ENCODE measurements at places on chromosomes 16 and 17. TPM values are rescaled to one million over a fixed set of nuclear protein-coding genes. Genes with fewer than 3 reads are reported as not detected.
A peak's percentile ranks its signal among the peaks of the same experiment; 100 is the strongest.

- no peak for ATAC-seq
Measured at GRCh38 chr17:81338274-81339190, 43.4 kb upstream of the SLC38A10 start.

Gene TLCD3A
- total RNA-seq: 7.8 TPM

DNA sequence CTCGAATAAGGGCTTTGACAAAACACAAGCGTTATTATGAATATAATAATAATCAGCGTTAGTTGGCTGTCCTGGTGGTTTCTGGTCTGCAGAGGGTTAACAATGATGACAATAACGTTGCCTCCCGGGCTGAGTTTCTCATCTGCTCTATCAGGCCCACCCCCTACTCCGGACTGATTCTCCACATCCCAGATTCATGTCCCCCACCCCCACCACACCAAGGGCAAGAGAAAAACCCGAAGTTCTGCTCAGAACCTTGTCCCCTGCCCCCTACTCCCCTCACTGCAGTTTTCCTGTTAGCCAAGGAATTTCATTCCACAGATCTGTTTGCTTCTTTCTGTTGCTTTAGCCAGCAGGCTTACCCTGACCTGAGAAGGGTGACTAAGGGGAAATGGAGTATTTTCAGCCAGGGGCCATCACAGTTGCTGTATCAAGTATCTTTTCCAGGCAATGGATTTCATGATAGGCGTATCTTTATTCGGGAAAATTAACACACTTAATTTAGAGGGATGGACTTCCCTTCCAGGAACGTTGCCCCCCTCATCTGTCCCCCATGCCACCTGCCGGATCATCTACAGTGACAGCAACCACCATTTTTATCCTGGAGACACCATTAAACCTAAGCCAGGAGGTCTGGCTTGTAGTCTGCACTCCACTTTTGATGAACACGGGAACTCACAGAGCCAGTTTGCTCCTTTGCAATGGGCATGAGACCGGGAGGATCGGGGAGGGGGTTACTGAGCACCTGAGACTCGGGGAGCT is 23.7 kb downstream of the ALOX15 start:
- ATAC-seq: peak; percentile 1

Gene CLDN7
- total RNA-seq: 0.50 TPM

DNA sequence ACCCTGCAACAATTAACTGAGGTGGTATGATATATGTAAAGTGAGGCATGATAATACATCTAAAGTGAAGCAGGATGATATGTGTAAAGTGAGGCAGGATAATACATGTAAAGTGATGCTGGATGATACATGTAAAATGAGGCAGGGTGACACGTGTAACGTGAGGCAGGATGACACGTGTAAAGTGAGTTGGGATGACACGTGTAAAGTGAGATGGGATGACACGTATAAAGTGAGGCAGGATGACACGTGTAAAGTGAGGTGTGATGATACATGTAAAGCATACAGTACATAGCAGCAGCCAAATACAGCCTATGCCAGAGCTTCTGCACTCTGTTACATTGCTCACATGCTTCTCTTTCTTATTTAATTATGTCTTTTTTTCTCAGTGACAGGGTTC is 184.4 kb upstream of the FOXF1 start:
- ATAC-seq: no peak

- no peak for ATAC-seq
Measured at GRCh38 chr17:75384751-75385150, 20.7 kb downstream of the GRB2 start.

- no peak for ATAC-seq
Measured at GRCh38 chr17:71995590-71995989, 125.2 kb upstream of the SOX9 start.

DNA sequence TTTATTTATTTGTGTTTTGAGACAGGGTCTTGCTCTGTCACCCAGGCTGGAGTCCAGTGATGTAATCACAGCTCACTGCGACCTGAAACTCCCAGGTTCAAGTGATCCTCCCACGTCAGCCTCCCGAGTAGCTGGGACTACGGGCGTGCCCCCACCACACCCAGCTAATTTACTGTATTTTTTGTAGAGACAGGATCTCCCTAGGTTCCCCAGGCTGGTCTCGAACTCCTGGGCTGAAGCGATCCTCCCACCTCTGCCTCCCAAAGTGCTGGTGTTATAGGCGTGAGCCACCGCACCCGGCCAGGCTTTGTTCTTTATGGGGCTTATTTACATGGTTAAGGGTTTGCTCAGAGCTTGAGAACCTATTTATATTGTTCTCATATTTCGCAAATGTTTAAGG is 5.8 kb upstream of the MEIOB start:
- ATAC-seq: no peak

DNA sequence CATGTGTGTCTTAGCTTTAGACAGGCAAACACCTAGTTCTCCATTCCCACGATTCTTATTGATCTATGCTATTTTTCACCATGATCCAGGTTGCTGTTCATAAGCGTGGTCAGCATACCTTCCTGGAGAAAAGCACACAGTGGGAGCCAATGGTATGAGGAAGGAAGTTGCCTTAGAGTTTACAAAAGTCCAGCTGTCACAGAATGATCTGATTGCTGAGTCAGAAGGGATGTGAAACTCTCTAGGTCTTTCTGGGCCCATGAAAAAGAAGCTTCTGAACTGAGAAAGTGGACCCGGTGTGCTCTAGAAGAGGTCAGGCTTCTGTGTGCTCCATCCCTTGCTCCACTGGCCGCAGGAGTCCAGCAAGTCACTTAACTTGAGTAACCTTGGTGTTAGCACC is 71.0 kb upstream of the CCL1 start:
- no peak for ATAC-seq

GRCh38 chr16:56115817-56116576 is 75.3 kb upstream of the GNAO1 start:
- peak; percentile 95 for ATAC-seq

Gene OR4D1
- total RNA-seq: not detected

DNA sequence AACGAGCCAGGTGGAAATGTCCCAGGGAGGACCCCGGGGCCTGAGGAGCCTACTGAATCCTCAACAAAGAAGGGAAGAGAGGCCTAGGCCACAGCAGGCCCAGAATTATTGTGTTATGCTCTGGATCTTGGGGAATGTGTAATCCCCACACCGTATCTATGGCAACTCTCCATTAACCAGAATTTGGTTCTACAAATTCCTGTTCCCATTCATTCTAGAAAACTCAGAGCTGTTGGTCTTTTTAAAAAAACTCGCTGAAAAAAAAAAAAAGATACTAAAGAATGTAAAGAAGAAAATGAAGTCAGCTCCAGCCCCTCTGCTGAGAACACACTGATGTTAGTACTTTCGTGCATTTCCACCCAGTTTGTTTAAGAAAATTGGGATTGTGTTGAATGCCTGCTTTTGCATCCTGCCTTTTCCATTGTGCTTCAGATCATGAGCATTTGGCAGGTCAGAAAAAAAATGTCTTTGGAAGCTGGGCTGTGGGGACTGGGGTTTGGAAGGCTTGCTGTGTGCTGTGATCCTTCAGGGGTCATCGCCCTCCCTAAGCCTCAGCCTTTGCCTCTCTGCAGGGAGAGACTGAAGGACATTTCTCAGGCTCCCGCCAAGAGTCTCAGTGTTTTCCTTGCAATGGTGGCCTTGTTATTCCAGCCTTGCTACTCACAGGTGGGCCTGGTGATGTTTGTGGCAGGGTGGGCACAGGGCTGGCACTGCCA is 69.5 kb downstream of the SREBF1 start:
- no peak for ATAC-seq

DNA sequence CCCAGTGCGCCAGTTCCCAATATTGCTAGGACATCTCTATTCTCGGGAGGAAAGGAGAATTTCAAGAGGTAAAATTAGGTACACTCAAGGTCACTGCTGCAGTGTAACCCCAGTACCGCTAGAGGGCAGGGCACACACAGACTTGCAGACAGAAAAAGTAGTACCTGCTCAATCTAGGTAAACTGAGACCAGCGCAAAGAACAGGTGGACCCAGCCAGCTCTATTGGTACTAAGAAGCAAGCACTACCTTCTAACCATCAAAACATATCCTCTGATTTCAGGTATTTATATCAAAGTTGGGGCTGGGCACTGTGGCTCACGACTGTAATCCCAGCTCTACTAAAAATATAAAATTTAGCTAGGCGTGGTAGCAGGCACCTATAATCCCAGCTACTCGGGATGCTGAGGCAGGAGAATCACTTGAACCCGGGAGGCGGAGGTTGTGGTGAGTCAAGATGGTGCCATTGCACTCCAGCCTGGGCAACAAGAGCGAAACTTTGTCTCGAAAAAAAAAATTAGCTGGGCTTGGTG is 3.6 kb upstream of the WDR81 start:
- ATAC-seq: no peak

- peak; percentile 2 for ATAC-seq
Measured at GRCh38 chr17:63399316-63399715, 46.8 kb downstream of the CYB561 start.

DNA sequence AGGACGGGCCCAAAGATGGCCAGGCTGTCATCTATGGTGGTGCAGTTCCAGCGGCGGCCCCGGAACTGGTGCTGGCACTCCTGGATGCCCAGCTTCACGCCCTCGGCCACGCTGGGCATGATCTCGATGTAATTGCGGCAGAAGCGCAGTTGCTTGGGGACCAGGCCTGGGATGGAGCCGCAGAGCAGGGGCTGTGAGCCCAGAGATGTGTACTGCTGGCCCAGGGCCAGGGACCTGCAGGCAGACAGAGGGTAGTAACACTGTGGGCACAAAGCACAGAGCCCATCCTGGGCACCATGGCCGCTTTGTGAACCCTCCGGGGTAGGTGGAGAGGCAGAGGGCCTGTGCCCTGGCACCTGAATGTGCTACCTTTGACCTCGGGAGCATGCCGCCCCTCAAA is 44.8 kb downstream of the WNT3 start:
- no peak for ATAC-seq

- no peak for ATAC-seq
Measured at GRCh38 chr17:21119919-21120249, 6.9 kb upstream of the DHRS7B start.

GRCh38 chr17:75504347-75505151 is 10.8 kb downstream of the CASKIN2 start:
- ATAC-seq: no peak

DNA sequence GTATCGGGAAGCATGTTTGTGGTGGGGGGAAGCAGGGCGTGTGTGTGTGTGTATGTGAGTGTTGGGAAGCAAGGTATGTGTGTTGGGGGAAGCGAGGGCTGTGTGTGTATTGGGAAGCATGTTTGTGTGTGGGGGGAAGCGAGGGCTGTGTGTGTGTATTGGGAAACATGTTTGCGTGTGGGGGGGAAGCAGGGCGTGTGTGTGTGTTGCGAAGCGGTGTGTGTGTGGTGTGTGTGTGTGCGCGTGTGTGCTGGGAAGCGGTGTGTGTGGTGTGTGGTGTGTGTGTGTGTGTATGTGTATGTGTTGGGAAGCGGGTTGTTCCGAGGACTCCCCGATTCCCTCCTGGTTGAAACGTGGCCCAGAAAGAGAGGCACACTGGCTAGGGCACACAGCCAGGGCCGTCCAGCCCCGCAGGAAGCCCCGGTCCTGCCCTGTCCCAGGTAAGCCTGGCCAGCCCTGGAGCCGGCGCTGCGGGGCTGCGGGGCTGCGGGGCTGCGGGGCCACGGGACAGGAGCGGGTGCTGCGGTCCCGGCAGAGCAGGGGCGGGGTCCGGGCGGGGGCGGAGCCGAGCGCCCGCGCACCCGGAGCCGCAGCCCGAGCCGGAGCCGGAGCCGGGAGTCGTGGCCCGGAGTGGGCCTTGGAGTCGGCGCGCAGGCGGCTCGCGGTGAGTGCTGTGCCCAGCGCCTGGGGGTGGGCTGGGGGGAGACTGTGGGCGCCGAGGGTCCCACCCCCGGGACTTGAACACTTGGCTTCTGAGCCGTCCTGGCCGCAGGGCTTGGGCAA is at the start of gene NOD2:
Gene NOD2, plus strand, starts transcription at position 608 of the 783 bp plus-strand sequence. CDS start 5,890 bp downstream, outside the sequence.
- ATAC-seq: peak; percentile 81

GRCh38 chr17:55140809-55141208 is 124.0 kb upstream of the HLF start:
- ATAC-seq: no peak

DNA sequence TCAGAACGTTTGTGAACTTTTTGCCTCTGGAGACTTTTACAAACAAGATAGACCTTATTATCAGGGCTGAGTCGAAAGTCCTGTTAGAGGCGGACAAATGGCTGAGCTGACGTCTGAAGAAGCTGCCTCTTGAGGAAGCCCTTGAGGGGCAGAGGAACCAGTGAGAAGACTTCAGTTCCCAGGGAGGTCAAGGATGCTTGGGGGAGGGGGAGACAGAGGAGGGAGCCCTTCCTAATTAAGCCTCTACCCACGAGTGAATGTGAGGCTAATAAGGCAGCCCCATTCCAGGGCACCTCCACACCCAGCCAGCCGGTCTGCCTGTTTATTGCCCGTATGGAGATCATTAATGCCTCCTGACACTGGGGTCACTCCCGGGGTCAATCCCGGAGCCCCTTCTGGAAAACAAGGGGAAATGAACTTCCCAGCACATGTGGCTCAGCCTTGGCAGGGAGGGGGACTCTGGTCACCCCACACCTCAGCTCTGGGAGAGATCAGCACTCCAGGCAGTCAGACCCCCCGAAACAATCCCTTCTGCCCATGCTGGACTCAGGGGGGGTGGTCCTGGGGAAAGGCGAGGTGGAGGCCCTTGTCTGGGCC is 9.2 kb upstream of the TBX4 start:
- ATAC-seq: no peak

GRCh38 chr17:27536781-27537180 is 80.5 kb downstream of the KSR1 start:
- no peak for ATAC-seq

Gene RAB40C
- 16.7 TPM for total RNA-seq

- ATAC-seq: no peak
Measured at GRCh38 chr16:70777973-70778406, 23.0 kb downstream of the VAC14 start.

DNA sequence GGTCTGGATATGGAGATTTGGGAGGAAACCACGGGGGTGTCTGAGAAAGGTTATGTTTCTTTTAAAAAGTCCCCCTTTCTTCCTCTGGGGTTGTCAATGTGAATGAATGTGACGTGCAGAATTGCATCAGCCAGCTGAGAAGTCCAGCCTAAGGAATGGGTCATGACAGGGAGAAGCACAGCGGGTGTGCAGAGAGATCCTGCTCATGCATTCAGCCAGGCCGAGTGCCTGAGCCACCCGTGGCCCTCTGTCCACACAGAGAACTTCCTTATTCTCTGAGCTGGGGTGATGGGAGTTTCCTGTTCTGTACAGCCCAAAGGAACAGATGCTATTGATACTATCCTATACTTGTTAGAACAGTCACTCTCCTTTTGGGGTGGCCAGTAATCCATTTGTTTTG is 117.9 kb downstream of the CPPED1 start:
- ATAC-seq: no peak

DNA sequence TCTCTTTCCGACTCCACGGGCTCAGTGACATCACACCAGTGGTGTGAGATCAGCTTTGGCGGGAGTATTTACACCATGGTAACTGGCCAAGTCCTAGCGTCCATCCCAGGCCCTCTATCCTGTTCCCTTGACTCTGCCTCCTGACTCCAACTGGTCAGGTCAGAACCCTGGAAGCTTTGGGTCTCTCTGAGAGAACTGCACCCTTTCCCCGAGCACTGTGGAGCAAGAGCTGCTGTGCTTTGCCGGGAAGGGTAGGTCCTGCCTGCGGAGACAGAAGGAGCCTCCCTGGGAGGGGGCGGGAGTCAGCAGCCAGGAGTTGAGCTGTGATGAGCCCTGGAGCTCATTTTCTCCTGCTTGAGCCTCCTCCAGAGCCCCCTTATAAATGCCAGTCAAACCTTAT is 212.1 kb upstream of the TNRC6C start:
- ATAC-seq: no peak
